Central memory CD4-positive, alpha-beta T cell (primary cell): ENCODE measurements at places on chromosomes 12 and 14.

DNA sequence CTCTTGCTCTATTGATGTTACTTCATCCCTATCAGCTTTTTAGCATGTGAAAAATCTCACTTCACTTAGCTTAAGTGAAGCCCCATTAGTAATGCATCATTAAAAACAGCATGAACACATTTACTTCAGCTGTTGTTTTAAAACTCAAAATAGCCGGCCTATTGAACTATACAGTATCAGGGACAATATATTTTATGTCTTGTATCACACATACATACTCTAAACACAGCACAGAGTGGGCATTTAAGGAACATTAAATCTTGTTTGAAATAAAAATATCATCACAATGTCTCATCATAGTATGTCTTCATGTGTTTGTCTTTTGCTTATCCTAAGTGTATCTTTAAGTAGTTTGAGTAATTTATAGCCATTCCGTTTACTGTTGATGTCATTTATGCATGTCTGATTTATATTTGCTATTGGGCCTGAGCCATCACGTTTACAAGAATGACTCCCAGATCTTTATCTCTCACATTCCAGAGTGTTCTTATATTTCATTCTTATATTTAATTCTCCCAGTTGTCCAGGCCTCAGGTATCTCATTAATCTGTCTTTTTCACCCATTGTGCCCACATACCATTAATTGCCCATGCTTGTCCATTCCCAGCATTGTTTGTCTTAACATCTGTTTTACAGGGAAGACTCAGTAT, 57.5 kb downstream of the ARHGAP5 start:
- no peak for DNase-seq

DNA sequence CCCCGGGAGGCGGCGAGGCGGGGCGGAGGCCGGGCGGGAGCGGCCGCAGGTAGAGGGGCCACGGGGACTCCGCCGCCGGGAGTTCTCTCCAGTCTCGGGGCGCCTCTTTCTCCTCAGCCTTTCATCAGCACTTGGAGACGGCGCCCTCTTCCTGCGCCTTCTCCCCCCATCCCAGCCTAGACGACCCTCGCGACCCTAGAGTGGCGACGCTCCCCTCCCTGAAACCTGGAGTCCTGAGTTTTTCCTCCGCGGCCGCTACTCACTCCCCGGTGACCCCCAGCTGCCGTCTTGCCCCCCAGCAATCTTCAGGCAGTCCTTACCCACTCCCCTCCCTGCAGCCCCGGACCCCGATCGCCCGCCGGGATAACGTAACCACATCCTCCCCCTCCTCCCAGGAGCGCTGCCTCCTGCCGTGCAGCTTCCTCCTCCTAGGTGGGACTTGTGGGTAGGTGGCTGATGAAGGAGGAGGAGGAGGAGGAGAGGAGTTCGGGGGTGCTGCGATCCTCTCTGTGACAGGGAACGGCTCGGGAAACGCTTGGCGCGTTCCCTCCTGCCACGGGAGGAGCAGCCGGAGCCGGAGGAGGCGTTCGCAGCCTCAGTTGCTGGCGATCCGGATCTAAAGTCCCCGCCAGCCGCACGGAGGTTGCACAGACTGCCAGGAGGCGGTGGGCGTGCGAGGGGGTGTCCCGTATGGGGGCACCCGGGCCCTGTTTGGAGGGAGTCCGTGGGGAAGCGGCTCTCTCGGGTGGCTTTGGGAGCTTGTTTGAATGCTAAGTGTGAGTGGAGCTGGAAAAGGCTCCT, 891 bp downstream of the PLEKHA5 start:
- DNase-seq, result peak; percentile 6

DNA sequence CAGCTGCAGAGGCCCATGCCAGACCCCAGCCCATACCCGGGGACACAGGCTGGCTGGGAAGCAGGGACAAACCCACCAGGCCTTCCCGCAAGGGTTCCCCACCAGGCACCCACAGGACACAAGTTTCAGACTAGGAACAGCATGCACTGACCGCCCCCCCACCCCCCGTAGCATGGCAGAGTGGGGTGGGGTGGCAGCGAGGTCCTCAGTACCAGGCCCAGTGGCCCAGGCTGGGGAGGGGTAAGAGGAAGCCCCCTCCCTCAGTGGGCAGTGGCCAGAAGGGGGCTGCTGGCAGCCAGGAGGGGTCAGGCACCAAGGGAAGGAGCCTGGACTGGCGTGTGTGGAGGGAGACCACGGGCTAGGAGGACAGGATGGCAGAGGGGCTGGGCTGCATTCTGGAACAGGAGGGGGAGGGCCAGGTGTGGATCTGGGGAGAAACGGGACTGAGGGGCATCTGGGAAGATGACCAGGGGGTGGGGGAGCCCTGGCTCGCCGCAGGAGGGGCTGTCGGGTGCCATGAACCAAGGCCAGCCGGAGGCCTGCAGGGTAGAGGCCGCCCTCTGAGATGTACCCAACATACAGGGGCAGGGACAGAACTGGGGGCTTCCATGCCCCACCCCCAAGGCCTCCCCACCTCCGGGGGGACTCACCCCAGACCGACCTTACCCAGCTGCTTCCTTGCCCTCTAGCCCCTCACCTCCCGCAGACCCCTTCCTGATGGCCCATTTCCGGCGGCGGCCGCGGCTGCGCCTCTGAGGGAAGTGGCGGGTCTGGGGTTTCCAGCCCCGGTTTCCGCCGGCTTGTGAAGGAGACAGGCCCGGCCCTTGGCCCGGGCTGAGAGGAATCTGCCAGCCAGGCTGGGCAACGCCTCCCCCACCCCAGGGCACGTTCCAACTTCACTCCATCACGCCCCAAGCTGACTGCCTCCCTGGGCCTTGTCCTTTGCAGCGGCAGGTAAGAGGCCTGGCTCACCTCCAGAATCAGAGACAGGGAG, 5.6 kb upstream of the JAG2 start:
- DNase-seq, result peak; percentile 39

- no peak for DNase-seq
Observed at GRCh38 chr12:24993793-24994192, 44.9 kb upstream of the BCAT1 start.

DNA sequence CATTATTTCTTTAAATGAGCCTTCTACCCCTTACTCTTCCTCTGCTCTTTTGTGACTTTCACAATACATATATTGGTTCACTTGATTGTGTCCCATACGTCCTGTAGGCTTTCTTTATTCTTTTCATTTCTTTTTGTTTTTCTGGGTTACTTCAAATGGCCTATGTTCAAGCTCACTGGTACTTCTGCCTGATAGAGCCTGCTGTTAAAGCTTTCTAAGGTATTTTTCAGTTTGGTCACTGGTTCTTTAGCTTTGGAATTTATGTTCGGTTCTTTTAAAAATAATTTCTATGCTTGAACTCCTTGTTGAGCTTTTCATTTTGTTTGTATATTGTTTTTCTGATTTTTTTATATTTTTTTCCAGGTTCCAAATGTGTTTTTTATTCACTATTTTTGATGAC, 81.9 kb downstream of the E2F7 start:
- DNase-seq, result no peak

DNA sequence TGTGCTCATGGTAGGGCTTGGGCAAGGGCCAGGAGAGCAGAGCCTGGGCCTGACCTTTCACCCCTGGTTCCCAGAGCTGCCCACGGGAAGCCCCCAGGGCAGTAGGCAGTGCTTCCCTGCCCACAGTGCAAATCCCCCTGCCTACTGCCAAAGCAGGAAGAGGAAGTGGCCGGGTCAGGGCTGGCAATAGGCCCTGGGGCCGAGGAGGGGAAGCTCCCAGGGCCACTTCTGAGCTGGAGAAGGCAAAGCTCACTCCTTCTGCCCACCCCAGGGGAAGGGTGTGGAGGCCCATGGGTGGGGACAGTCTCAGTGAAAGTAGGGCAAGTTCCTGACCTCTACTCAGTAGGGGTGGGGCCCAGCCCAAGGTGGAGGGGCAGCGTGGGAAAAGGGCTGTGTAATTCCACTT, 5.4 kb upstream of the NR4A1 start:
- no peak for DNase-seq
